ENCODE measurements at places on chromosomes 16 and 17.

DNA sequence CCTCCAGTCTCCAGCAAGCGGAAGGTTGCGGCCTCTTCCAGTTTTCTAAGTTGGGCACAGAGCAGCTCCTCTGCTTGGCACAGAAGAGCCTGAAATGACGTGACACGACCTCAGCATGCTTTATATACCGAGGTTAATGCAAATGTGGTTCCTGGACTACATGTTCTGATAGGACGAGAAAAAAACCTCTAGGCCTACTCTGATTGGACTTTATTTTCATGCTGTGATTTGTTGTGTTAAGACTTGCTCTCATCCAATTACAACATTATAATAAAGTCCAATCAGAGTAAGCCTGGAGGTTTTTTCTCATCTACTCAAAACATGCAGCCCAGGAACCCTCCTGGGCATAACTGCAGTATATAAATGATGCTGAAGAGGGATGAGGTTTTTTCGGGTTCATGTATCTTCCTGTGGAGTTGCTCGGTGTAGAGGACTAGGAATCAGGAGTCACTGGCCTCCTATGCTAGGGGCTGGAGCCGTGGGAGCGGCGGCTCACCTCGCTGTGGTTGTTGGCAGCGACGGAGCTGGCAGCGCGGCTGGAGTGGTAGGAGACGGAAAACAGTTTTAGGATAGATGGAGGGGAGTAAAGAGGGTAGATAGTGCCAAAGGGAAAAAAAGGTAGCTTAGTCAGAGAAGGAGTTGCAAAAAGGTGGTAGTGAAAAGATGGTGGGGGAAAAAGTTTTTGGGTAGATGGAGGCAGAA, 878.0 kb downstream of the KCNJ18 start:
- no peak for DNase-seq

GRCh38 chr16:68517606-68518166, 21.4 kb upstream of the ZFP90 start:
- DNase-seq, result no peak

GRCh38 chr17:56810891-56811775, 22.6 kb downstream of the C17orf67 start:
- no peak for DNase-seq

- peak; percentile 55 for DNase-seq
Measured at GRCh38 chr16:25707982-25708583, 16.3 kb downstream of the HS3ST4 start.

GRCh38 chr16:84227548-84227947, 12.3 kb downstream of the KCNG4 start:
- DNase-seq, result no peak

GRCh38 chr17:29613352-29613837, 9.3 kb downstream of the CORO6 start:
- DNase-seq, result peak; percentile 99

DNA sequence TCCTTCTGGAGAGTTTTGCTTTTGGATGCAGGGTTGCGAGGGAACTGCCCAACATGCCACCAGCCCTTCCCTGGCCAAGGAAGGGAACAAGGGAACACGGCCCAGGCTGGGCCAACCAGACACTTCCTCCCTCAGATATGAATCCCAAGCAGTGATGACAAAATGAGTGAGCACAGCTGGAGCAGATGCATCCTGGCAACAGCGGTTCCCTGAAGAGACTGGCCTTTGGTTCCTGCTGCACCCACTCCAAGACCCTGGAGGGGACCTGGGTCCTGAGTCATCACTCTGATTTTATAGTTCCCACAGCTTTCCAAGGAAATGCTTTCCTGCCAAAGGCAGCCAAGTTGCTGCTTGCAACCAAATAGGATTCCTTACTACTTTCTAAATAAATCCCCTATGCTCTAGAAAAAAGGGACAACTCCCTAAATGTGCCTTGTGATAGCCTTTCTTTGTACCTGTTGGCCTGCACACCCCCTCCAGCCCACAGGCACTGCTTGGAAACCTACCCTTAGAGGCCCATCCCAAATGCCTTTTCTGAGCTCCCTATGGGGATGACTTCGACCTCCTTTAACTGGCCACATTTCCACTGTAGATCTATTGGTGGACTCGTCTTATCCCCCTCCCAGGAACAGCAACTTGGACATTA, 5.3 kb downstream of the ST3GAL2 start:
- no peak for DNase-seq

DNA sequence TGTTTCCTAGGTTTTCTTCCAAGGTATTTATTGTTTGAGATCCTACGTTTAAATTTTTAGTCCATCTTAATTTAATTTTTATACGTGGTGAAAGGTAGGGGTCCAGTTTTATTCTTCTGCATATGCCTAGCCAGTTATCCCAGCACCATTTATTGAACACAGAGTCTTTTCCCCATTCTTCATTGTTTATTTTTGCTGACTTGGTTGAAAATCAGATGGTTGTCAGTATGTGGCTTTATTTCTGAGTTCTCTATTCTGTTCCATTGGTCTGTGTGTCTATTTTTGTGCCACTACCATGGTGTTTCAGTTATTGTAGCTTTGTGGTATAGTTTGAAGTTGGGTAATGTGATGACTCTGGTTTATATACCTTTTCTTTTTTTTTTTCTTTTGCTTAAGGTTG, 753.0 kb upstream of the GOT2 start:
- DNase-seq, result no peak

DNA sequence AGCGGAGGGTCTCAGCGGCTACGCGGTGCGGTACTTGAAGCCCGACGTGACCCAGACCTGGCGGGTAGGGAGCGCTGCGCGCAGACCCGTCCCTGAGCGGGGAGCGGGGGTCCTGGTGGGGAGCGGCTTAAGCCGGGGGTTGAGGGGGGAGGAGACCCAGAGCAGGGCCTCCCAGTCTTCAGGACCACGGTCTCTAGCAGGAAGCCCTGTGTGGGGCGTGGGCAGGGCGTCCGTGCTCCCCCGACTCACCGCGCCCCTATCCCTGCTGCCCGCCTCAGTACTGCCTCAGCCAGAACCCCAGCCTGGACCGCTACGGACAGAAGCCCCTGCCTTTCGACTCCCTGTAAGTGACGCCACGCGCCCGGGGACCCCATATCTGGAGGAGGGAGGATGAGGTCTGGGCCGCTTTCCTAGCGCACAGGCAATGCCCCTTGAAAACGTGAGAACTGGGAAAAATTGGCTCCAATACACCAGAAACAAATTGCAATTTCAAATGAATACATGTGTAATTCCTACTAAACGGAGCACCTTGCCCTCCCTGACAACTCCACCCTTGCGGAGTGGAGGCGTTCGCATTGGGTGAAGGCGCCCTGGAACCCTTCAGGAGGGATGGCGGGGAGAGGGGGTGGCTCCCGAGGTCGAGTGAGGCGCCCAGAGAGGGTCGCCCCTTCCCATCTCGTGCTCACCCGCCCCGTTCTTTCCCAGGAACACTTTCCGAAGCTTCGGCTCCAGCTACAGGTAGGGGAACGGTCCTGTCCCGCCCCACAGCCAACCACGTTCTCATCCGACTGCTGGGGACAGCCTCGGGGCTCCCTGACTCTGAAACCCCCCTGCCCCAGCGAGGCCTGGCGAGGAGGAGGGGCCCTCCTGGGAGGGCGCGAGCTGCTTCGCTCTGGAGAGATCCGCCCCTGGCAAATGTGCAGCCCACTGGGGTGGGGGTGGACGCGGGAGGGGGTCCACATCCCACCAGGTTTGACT, 14.6 kb upstream of the CNGB1 start:
- peak; percentile 32 for DNase-seq

GRCh38 chr16:48157794-48158193, 2.0 kb upstream of the ABCC12 start:
- DNase-seq, result no peak

- DNase-seq, result no peak
Measured at GRCh38 chr17:8074554-8074953, 13.0 kb downstream of the ALOX12B start.

- no peak for DNase-seq
Measured at GRCh38 chr17:5139458-5139732, 23.6 kb downstream of the USP6 start.

DNA sequence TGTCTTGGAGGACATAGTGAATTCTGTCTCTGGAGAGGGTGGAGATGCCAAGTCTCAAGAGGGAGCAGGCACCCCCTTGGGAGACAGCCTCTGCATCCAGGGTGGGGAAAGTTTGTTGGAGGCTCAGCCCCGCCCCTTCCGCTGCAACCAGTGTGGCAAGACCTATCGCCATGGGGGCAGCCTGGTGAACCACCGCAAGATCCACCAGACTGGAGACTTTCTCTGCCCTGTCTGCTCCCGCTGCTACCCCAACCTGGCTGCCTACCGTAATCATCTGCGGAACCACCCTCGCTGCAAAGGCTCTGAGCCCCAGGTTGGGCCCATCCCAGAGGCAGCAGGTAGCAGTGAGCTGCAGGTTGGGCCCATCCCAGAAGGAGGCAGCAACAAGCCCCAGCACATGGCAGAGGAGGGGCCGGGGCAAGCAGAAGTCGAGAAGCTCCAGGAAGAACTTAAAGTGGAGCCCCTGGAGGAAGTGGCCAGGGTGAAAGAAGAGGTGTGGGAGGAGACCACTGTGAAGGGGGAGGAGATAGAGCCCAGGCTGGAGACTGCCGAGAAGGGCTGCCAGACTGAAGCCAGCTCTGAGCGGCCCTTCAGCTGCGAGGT, 5.2 kb downstream of the ZNF646 start:
- no peak for DNase-seq

GRCh38 chr17:56679115-56679776, 85.7 kb downstream of the NOG start:
- no peak for DNase-seq

DNA sequence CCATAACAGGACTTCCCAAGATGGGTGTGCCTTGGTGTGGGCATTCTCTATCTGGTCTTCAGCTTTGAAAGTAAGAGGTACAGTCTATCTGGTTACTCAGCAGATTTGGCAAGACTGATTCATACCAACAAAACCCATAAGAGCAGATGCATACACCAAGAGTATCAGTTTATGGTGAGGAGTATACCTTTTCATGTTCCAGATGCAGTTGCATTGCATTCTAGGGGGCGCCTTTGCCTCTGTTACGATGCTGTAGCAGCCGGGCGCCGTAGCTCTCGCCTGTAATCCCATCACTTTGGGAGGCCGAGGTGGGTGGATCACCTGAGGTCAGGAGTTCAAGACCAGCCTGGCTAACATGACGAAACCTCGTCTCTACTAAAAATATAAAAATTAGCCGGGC, 31.1 kb upstream of the CARMIL2 start:
- no peak for DNase-seq

DNA sequence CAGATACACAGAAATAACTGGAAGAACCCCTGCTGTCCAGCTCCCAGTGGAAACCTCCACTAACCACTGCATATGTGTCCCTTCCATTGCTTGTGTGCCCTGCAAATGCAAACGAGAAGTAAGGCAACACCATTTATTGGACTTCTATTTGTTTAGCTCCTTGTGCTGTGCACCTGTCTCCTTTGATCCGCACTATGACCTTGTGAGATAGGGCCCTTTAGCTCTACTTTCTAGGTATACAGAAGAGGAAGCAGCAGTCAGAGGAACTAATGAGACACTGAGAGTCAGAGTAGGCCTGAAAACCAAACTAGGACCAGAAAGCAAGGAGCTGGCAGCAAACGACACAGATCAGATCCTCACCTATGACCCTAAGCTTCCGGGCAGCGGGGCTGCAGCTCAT, 22.4 kb downstream of the SOX9 start:
- no peak for DNase-seq

DNA sequence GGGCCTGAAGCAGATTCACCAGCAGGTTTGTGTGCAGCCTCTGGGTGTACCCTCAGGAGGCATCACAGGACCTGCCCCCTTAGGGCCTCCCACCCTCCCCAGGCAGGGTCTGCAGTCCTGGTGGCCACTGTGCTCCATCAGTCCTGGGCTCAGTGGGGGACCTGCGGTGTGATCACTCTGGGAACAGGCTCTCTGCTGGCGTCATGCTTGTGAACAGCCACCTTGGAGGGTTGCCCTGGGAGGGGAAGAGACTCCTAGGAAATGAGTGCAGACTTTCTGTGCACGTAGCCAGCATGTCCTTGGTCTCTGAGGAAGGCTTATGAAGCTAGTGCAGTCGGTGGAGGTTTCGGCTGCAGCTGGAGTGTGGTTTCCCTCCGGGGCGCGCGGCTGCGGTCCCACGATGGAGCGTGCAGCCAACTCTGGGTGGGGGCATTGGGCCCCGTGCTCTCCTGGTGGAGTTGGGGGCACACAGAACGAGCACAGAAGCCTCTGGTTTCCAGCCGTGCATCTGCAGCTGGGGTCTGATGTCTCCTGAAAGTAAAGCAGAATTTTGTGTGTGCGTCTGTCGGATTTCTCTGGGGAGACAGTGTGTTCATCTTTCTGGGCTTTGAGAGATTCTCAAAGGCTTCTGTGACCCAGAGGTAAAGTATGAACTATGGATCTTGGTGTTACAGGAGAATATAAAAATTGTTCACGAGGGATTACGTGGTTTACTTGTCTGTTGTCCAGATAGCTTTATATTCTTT, 68.1 kb upstream of the ZNF750 start:
- no peak for DNase-seq

DNA sequence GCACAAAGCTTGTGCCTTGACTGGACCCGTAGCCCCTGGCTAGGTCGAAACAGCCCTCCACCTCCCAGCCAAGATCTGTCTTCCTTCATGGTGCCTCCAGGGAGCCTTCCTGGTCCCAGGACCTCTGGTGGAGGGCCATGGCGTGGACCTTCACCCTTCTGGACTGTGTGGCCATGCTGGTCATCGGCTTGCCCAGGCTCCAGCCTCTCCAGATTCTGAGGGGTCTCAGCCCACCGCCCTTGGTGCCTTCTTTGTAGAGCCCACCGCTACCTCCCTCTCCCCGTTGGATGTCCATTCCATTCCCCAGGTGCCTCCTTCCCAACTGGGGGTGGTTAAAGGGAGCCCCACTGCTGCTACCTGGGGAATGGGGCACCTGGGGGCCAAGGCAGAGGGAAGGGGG, 3.5 kb downstream of the CTRL start:
- no peak for DNase-seq

DNA sequence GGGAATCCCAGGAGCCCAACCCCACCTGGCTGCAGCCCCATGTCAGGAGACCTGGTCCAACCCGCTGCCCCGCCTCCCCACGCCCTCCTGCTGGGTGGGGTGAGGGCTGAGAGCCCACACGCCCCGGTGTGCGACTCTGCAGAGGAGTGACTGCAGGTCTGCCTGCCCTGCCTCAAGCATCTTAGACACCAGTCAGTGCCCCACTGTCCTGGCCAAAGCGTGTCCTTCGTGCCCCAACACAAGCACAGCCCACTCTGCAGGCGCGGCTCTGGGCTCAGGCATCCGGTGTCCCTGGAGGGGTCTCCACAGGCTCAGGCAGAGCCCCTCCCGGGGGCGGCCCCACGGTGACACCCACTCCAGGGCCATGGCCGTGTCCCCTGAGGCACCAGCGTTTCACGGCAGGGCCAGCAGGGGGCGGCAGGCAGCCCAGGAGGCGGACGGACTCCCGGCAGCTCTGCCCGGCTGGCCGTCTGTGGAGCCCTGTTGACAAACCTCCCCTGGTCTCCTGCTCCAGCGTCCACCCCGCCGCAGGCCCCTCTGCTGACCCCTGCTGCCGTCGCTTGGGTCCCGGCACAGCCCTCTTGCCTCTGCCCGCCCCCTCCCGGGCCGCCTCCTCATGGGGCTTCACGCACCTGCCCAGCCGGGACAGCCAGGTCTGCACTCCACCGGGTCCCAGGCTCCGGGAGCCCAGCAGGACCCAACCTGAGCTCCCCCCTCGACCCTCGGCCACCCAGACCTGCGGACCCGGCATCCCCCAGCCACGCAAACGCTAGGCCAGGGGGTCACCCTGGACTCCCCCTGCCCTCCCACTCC, 8.6 kb upstream of the UBE2I start:
- peak; percentile 47 for DNase-seq

- DNase-seq, result no peak
Measured at GRCh38 chr17:45906237-45906636, 11.9 kb downstream of the MAPT start.

GRCh38 chr17:75933808-75934207, 7.0 kb downstream of the FBF1 start:
- peak; percentile 20 for DNase-seq

- no peak for DNase-seq
Measured at GRCh38 chr17:7290685-7291084, 3.8 kb downstream of the YBX2 start.
